ENCODE measurements at places on chromosomes 3 and 15.

GRCh38 chr15:95937128-95937528 is 393.4 kb upstream of the NR2F2 start:
- DNase-seq = no peak

DNA sequence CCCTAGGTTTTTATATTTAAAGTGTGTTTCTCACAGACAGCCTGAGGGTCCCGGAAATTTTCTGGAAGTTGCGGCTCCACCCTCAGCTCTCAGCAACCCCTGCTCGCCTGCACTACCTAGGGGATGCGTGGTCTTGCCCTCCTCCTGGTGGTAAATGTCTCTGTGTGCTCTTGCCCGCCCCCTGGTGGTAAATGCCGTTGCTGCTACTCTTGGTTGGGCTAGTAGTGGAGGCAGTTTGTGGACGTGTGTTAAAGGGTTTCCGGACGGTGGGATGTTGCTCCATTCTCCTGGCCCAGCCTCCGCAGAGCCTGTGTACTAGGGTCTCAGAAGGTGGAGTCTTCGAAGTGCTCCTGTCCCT is 27.4 kb downstream of the STOML1 start:
- peak; percentile 95 for DNase-seq

DNA sequence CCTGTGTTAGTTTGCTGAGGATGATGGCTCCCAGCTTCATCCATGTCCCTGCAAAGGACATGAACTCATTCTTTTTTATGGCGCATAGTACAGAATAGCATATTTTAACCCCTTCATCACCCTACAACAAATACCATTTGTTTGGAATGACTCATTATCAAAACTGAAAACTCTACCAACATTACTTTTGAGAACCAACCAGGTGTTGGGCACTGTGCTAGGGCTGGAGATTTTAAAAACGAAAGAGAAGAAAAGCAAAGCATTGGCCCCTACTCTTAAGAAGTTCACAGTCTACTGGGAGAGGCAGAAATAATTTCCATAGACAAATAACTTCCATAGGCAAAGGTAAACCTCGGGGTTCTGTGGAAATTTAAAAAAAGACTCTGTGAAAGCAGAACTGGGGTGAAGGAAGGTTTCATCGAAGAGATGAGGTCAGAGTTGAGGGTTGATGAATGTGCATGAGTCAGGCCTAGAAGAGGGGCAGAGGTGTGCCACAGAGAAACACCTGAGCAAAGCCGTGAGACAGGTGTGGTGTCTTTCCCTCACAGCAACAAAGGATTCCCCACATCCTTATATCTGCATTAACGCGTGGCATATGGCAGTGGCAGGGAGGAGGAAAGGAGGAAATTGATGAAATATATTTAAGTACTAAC is 51.0 kb downstream of the MCF2L2 start:
- no peak for DNase-seq

DNA sequence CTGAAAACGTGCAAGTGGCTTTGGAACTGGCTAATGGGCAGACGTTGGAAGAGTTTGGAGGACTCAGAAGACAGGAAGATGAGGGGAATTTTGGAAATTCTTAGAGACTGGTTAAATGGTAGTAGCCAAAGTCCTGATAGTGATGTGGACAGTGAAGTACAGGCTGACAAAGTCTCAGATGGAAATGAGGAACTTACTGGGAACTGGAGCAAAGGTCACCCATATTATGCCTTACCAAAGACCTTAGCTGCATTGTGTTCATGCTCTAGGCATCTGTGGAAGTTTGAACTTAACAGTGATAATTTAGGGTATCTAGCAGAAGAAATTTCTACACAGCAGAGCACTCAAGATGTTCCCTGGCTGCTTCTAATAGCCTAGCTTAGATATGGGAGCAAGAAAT is 28.6 kb upstream of the SERPINI2 start:
- no peak for DNase-seq

GRCh38 chr3:77466562-77467115 is 426.7 kb downstream of the ROBO2 start:
- no peak for DNase-seq

All from aorta (tissue), 5 donors.